NCI-H510A treated with DMSO at 0.1 percent for 48 hours (cell line): ENCODE measurements at places on chromosomes 11 and 22.

DNA sequence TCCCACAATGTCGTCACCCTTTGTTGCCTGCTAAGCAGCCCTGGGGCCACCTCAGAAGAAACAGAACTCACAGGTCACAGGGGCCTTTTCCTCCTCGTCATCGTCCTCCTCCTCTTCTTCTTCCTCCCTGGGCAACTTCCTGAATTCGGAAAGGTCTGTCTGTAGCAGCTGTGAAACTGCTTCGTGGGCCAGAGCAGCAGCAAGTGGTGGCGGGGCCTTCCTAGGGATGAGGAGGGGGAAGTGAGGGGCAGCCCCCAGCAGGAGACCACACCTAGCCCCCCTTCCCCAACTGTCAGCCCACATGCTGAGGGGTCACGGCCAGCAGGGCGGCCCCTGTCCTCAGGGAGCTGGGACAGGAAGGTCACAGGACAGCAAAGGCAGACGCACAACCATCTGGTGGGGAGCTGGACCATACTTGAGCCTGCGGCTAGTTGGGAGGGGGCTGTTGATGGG, 13.2 kb downstream of the PPM1F start:
- DNase-seq = no peak

DNA sequence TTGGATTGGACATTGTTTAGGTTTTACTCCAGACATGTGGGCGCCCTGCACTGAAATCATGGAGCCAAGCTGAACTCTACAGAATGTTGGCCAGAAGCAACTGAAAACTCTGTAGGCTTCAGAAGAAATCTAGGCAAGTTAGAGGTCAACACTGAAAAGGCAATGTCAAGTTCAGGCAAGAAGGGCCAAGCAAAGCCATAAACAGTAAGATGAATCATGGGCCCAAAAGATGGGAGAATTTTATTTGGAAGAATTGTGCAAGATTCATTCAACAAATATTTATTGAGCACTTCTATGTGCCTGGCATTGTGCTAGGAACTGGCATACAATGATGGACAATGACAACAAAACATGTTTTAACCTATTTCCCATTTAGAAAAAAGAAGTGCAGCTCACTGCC, 10.9 kb downstream of the HOATZ start:
- no peak for DNase-seq

DNA sequence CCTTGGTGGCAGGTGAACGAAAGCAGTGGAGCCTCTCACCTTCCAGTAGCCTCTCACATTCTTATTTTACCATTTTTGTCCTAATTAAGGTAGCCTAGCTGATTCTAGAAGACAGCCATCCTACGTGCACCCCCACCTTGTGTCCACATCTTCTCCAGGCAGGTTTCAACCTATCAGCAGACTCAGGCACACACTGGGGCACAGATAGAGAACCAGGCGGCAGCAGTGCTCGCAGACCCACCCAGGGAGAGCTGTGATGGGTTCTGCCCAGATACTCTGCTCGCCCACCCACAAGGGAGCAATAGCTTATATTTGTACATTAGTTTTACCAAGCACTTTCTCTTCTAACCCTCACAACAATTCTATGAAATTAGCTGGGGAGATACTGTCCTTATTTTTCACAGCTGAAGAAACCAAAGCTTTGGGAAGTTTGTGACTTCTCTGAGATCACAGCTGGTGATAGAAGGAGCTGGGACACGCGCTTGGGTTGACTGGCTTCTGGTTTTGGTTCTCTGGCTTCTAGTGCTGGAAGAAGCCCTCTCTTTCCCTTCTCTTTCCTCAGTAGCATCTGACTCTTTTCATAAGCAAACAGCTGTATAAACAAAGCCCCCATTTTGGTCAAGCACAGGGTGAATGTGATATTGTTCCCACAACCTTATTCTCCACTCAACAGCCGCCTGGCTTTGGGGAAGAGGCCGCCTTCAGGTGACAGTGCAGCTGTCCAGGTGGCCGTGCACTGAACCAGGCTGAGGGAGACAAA, 36.9 kb downstream of the PPP2R1B start:
- peak; percentile 61 for DNase-seq

DNA sequence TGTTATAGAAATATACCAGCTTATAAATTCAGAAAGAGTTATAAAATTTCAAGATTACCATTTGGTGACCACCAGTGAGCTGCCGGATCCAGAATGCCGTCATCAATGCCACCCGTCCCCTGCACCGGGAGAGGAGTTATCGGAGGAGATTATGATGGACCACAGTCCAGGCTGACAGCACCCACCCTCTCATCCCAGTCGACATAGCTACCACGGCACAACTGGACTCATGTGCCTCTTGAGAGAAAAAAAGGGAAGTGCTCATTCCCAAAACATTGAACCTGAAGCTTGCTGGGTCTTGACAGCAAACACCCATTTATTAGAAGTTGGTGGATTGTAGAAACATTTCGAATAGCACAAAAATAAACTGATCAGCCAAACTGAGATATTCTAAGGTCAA, 1331.5 kb downstream of the TBC1D22A start:
- no peak for DNase-seq

GRCh38 chr11:112805658-112806057, 155.6 kb upstream of the NCAM1 start:
- peak; percentile 75 for DNase-seq

DNA sequence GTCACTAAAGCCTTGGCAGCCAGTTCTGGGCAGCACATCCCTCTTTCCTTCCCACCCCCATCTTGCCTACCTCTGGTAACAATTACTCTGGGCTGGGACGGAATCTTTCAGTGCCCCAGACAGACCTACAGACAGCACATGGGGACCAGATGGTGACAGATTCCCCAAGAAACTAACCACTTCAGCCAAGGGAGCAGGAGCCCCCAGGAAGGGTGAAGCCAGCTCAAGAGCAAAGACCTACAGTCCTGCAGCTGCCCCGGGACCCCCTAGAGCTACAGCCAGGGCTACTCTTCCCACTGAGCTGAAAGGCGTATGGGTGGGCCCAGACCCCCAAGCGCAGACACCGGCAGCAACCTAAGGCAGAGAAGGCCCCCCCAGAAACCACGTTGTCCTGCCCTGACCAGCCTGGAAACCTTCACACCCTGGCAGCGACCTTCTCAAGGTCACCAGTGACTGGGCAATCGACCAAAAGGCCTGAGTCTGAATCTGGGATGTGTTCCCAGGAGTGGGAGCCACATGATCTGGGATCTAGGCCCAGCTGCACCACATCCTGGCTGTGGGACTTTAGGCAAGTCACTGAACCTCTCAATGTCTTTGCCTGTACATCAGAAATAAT, 65.8 kb downstream of the LRRC32 start:
- DNase-seq = no peak
